ENCODE measurements at places on chromosomes 3 and 15.

- no peak for DNase-seq
Measured at GRCh38 chr3:139377378-139377777, 12.1 kb downstream of the COPB2 start.

DNA sequence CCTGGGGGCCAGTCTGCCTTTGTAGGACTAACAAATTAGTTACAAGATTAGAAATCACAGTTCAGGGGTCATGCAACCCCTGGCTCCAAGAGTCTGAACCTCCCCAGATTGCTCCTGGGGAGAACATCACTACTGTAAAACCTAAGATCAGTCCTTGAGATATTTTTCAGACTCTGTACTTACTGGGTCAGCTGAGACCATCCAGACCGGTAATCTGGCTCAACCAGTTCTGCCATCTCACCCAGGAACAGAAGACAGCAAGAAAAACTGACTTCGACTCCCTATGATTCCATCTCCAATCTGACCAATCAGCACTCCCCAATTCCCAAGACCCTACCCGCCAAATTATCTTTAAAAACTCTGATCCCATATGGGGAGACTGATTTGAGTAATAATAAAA is 47.5 kb downstream of the NMD3 start:
- DNase-seq = no peak

DNA sequence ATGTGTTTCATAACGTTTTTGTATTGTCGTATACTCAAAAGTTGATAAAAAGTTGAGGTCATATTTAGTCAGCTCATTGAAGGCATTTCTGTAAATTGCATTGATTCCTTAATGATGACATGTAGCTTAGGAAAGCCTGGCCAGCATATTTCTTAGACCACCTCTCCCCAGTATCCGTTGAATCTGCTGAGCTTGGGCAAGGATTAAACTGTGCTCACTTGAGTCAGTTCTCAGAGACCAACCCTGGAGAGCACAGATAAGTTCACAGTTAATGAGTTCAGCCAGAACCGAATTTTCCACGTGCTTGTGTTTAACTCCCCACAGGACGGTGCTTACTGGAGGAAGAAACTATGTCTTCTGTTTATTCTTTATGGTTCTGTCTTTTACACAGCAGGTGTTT is 132.7 kb downstream of the SLC25A26 start:
- no peak for DNase-seq

- no peak for DNase-seq
Measured at GRCh38 chr15:89429986-89430385, 66.4 kb downstream of the RHCG start.

- no peak for DNase-seq
Measured at GRCh38 chr3:151407928-151408327, 23.4 kb upstream of the P2RY12 start.

- DNase-seq = no peak
Measured at GRCh38 chr3:107925851-107926250, 165.0 kb downstream of the CD47 start.

- peak; percentile 82 for DNase-seq
Measured at GRCh38 chr15:63504979-63505841, 817 bp downstream of the USP3 start.

- DNase-seq = no peak
Measured at GRCh38 chr3:56484122-56484521, 15.9 kb upstream of the ERC2 start.

- peak; percentile 4 for DNase-seq
Measured at GRCh38 chr3:16849795-16850194, 35.0 kb upstream of the PLCL2 start.

Data from NB4 (cell line).